ENCODE measurements at places on chromosomes 16 and 17.

- DNase-seq: no peak
Observed at GRCh38 chr16:19555186-19555937, at the start of gene VPS35L. Gene VPS35L (plus strand): TSS chr16:19555703. CDS start chr16:19555730, 27 bp downstream.

DNA sequence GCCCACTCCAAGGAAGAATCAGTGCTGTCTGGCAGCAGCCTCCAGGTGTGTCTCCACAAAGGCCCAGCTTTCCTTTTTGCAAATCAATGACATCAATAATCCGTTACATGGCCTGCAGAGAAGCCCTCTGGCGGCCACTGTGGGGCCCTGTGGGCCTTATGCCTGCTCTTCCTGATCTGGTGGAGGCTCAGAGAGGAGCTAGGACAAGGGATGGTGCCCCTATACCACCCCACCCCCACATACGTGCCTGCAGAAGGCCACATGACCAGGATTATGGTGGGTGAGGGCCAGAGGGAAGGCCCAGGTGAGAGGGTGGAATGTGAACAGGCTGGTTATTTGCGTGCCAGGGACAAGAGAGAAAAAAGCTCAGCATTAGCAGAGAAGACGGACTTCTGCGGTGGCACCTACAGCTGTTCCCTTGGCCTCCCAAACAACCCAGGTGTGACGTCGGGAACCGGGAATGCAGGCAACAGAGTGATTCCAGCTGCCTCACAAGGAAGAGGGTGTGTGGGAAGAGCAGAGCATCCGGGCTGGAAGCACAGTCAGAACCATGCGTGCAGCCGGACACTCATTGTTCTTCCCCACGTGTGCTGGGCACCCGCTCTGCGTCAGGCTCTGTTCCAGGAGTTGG lies 22.5 kb downstream of the EIF4A3 start:
- DNase-seq: no peak

DNA sequence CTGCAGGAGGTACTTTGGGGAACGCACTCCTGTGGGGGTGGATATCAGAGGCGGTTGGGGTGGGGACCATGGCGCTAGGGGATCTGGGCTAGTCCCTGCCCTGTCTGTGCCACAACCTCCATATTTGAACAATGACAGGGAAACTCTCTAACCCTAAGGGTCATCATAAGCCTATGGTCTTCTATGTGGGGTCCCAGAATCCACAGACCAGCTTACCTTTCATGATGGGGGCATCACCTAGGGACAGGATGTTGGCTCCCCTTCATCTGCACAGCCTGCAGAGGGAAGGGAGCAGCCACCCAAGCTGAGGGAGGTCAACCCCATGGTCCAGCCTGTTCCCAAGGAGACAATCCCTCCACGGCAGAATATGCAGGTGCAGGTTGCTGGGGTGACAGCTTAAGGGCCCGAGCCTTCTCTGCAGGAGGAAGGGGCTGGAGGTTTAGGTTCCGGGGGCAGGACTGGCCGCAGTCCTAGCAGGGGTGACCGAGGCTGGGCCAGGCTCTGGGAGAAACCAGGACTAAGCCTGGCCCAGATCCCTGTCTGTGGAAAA lies 1.7 kb downstream of the ORAI3 start:
- no peak for DNase-seq

DNA sequence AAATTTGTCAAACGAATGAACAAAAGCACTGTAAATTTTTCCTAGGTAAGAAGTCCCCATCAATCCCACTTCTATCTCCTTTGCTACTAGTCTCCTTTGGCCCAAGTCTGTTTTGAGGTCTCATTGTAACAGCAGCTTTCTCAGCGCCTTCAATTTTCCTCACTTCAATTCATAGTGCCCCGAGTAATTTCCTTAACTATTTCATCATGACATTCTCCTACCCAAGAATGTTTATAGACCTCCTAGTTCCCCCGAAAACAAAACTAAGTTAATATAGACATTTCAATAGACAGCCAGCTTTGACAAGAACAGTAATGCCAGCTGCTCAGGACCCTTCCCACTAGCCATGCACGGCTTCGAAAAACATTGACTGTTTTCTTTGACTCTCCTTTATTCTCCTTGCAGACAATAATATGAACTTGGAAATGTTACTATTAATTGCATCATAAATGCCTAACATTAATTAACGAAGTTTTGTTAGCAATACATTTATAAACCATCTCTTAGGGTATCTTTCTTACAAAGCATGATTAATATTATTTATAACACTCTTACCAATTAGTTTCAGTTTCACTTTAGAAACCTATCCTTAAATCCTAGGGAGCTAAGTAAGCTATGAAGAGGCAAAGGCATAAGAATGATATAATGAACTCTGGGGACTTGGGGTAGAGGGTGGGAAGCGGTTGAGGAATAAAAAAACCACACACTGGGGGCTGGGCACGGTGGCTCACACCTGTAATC lies 22.8 kb downstream of the GLG1 start:
- no peak for DNase-seq

GRCh38 chr16:56960681-56961281 lies 969 bp upstream of the CETP start:
- no peak for DNase-seq

DNA sequence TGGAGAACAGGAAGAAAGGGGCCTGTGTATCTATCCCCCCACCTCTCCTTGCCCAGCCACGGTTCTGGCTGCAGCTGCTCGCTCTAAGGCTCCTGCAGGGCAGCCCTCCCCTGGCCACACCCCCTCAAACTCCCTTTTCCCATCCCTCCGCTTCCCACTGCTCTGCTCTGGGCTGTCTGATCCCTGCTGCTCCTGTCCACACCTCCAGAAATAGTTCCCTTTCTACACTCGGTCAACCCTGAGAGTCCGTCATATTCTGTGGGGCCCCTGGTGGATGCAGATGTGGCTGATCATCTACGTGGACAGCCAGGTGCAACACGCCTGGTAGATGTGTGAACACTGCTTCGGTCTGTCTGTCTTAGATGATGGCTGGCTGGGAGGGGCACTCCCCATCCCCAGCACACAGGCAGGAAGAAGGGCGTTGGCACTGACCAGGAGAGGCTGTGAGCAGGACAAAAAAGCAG lies 19.3 kb upstream of the KRT19 start:
- DNase-seq: no peak

GRCh38 chr16:73143576-73144422 lies 95.9 kb upstream of the ZFHX3 start:
- DNase-seq: no peak

- no peak for DNase-seq
Observed at GRCh38 chr17:51500454-51500853, 240.1 kb downstream of the UTP18 start.

DNA sequence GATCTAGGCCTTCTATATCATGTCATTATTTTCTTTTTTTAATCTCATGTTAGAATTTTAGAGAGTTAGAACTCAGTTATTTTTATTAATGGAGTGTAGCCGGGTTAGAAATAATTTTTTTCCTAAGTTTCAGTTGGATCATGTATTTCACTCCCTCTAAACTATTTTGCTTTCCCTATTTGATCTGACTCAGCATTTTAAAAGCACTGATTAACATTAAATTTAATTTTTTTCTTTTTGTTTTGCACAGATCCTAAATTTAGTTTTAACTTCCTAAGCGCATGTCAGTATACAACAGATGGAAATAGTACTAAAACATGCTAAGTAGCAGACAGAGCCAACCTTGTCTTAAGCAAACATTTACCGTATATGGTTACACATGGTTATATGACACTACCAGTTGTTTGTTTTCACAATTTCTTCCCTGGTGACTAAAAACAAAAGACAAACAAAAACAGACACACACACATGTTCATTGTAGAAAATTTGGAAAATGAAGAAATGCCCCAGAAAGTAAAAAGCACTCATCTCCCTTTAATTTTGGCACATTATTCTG lies 33.6 kb upstream of the RAB11FIP4 start:
- no peak for DNase-seq

GRCh38 chr17:31488982-31489294 lies 97.5 kb downstream of the RAB11FIP4 start:
- no peak for DNase-seq

DNA sequence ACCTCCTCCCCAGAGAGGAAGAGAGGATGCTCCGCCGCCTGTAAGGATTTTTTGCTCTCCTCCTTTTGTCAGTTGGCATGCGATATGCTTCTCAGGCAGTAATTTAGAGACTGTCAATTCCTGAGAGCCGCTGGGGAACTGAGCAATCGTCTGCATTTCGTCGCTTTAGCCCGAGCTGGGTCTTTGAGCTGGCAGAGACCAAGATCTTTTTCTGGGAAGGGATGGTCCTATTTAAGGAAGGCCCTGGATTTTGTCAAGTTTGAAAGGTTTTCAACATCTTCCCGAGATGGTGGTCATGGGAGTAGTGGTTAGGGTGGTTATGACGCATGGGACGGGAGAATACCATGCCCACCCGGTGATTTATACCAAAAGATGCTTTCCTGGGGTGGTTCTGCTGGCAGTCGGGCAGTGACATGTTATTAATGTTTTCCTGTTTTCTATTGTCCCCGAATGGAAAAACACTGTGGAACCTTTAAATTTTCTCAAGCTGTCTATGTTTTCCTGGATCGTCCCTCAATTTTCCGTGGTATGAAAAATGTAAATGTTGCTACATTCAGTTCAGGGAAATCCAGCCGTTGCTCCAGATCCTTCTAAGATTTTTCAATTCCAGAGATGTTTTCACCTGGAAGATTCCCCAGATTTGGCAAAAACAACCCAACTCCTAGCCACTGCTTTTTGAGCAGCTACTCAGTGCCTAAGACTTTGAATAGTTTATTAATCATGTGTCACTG lies 586.4 kb downstream of the MAF start:
- DNase-seq: no peak

DNA sequence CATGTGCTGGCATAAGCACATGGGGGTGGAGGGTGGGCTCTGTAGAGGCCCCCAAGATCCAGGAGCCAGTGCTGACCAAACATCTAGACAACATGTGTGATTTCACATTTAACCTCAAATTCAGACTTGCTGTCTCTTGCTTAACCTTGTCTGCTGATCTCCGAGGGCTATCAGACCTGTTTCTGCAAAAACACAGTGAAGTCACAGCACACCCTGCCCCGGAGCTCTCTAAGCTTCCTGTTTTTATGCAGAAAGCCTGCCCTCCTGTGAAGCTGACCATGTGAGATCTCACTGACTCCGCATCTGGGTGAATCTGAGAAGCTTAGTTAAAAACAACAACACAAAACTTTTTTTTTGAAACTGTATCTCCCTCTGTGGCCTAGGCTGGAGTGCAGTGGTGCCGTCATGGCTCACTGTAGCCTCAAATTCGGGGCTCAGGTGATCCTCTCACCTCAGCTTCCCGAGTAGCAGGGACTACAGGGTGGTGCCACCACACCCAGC lies 6.6 kb upstream of the DPEP2 start:
- no peak for DNase-seq

- no peak for DNase-seq
Observed at GRCh38 chr16:85415196-85416090, 197.7 kb upstream of the GSE1 start.

- no peak for DNase-seq
Observed at GRCh38 chr17:27985306-27985705, 57.2 kb upstream of the NLK start.

DNA sequence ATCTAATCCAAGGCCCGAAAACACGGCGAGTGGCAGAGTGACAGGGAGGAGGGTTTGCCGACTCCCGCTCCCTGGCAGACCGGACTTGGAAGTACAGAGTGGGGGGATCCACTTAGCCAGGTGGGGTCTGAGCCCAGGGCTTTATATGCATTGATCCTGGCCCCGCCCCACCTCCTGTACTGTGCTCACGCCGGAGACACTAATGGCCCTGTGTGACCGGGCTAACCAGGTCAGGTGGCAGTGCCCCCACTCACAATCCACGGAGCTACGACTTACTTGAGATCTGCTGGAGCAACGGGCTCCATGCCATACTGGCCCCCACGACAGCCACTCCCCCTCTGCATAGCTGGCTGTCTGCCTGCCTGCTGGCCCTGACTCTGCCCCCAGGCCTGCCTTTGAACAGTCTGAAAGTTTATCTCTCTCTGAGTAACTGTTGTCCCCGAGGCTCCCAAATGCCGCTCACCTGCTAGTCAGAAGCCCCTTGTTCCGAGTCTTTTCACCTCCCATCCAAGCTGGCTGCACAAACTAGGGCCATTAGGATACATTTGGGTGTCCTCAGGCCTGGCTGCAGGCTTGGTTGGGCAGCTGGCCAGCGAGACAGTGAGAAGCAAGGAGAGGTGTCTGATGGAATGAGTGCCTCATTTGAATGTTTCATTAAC lies 28.0 kb downstream of the CACNA1G start:
- no peak for DNase-seq

- DNase-seq: no peak
Observed at GRCh38 chr17:73747221-73748002, 103.2 kb upstream of the SDK2 start.

DNA sequence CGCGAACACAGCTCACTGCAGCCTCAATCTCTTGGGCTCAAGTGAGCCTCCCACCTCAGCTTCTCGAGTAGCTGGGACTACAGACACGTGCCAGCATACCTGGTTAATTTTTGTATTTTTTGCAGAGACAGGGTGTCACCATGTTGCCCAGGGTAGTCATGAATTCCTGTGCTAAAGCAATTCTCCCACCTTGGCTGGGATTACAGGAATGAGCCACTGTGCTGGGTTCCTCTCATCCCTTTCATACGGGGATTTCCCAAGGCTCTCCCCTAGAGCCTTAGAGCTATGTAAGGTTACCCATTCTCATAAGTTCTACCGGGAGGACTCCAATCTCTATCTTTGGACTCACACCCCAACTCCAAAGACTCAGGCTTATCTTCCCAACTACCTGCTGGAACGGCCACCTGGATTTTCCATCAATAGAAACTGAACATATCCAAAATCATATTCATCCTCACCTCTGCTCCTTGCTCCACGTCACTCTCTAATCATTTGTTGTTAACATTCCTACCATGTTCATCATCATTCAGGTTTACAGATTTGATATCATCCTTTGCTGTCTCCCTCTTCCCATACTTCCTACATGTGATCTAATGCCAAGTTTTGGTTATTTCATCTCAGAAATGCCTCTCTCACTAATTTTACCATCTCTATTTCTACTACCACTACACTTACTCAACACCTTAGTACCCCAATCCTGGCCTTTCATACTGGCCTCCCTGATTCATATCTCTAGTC lies 92.5 kb downstream of the NCOR1 start:
- no peak for DNase-seq

GRCh38 chr16:85451641-85452363 lies 161.3 kb upstream of the GSE1 start:
- no peak for DNase-seq

GRCh38 chr16:67068212-67068753 lies 39.3 kb downstream of the CBFB start:
- no peak for DNase-seq

GRCh38 chr17:80123791-80124190 lies 22.4 kb downstream of the GAA start:
- no peak for DNase-seq

DNA sequence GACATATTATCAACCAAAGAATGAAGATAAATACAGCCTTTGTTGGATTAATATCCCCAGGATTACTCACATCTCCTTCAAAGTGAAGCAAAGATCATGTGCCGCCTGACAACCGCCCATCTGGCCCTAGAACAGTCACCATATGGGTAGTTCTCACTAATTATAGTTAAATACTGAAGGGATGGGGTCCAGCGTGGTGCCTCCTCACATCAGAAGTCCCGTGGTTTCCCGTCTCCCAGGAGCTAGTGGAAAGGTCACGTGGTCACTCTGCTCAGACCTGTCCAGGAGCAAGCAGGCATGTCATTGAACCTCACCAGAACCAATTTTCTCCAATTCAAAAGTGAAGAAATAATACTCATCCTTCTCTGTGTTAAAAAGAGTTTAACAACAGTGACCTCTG lies 434.5 kb downstream of the SHISA9 start:
- DNase-seq: no peak

- DNase-seq: no peak
Observed at GRCh38 chr17:63290351-63290750, 155.8 kb downstream of the CYB561 start.

Measured in vagina (tissue), 2 donors.